Epithelial cell of prostate (primary cell): ENCODE measurements at places on chromosomes 5 and 9.

- no peak for DNase-seq
These were observed 1.1 kb upstream of the CNTFR start for GRCh38 chr9:34590381-34591247.

- DNase-seq = no peak
These were observed 24.0 kb downstream of the HNRNPK start for GRCh38 chr9:83956086-83956435.

- no peak for DNase-seq
These were observed 72.6 kb downstream of the ERMP1 start for GRCh38 chr9:5760338-5760737.

GRCh38 chr9:82191082-82191770 lies 202.7 kb downstream of the SPATA31D1 start:
- DNase-seq = no peak

- no peak for DNase-seq
These were observed 314.4 kb downstream of the GADD45G start for GRCh38 chr9:89919171-89919681.
